Tibial artery (tissue), 4 donors: ENCODE measurements at places on chromosomes 6 and 20.

- no peak for DNase-seq
Measured at GRCh38 chr6:39849764-39850163, 57.6 kb downstream of the DAAM2 start.

DNA sequence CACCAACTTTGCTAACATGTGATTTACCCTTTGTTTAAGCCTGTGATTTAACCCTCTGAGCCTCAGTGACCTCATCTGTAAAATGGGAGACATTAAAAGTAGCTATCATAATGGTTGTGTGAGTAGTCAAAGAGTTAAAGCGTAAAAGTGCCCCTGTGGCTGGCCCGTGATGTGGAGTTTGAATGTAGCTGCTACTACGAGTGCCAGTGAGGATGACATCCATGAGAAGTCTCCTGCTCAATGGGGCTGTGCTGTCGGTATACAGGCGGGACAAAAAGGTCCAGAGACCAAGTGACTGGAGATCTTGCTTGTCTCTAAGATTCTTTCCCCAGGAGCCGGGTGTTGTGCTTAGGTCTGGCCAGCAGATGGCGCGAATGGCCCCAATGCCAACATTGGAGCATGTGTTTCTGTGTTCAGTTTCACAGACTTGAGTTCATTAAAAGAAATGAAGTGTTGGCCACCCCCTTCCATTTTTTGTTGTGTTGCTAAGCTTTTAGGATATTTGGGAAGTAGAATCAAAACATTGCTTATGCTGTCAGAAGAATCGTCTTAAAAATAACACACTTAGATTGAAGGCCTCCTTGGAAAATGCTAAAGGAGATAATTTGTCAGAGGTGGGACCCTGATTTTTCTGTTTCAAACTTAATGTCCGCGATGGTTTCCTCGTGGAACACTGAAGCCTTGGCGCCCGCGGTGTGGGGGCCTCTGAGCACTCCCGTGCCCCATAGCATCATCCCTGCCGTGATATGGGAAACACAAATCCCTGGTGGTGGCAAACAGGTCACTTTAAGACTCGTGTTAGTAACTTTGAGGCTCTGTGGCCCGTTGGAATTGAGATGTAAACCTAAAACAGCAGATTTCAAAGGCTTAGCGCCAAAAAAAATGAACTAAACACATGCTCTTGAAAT is 9.3 kb upstream of the RBM38 start:
- peak; percentile 86 for DNase-seq

GRCh38 chr6:170365593-170365992 is 59.0 kb downstream of the FAM120B start:
- DNase-seq = no peak

GRCh38 chr6:153058909-153059308 is 56.4 kb upstream of the MTRF1L start:
- no peak for DNase-seq

- no peak for DNase-seq
Measured at GRCh38 chr20:39107741-39108140, 145.6 kb downstream of the DHX35 start.

- no peak for DNase-seq
Measured at GRCh38 chr6:77173472-77174074, 289.7 kb downstream of the HTR1B start.

- no peak for DNase-seq
Measured at GRCh38 chr6:38364775-38365174, 275.0 kb downstream of the BTBD9 start.

GRCh38 chr6:129748212-129748900 is 38.4 kb upstream of the ARHGAP18 start:
- no peak for DNase-seq

DNA sequence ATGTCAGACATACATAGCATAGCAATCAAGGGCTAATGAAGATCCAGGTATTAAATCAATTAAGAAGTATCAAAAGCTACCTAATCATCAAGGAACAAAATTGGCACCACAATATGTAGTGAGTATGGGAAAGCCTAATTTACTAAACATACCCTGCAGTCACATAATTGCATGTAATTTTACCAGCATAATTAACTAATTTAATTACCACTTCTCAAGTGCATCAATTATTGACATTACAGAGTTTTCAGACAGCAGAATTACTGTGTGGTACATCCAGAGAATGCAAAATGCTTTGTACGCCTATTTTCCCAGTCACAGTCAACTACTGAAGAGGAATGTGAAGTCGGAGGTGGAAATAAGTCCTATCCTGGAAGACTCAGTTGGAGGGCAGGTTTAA is 279.0 kb upstream of the ID4 start:
- DNase-seq = no peak

DNA sequence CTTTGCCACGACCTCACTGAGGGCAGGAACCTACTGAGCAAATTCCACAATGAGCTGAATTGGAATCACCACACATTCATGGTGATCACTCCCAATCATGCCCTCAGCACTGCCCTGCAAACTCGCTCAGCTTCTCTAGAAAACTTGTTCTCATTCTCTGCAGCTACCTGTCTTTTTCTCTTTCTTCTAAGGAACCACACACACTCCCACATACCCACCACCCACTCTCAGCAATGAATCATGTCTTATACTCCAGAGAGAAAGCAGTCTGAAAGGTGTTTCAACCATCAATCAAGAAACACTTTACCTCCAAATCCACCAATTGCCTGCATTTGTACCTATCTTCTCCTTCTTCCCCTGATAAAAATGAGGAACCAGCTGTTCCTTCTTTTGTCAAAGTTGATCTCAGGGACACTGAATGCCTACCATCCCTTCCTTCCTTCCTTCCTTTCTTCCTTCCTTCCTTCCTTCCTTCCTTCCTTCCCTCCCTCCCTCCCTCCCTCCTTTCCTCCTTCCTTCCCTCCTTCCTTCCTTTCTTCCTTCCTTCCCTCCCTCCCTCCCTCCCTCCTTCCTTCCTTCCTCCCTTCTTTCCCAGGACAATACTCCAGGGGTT is 84.6 kb upstream of the SGK1 start:
- DNase-seq = no peak

DNA sequence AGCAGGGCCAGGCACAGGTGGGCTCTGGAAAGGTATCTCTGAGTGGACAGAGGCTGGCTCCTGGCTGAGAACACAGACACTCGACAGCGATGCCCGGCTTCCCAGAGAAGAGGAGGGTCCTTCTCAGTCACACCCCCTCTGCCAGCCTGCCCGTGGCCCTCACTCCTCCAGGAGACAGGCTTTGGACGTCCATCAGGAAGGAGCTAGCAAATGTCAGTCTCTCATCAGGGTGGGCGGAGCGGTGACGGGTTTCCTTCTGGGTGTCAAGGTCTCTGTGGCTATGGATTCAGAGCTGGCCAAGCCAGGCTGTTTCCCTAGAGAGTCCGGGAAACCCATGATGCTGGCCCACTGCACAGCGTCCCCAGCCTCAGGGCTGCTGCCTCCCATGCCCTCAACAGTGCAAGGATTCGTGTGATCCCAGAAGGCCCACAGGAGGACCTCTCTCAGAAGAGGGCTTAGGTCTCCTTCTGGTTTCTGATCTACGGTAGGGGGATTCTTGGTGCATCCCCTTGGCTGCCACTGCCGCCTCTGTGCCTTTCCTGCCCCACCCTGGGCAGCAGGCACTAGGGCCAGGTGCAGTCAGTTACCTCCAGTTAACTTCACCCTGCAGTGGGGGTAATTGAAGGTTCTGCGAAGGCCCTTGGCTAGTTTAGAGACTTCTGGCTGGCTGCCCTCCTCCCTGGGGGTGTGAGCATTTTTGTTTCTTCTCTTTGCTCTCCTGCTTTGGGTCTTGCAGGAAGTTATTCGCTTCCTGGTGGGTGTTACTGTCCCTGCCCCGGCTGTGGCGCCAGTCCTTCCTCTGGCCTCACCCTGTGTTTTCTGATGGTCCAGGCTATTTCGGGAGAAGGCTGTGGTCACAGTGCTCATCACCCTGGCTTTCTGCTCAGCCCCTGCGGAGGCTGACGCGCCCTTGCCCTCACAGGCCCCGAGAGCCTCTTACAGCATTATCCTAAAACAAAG is 80.2 kb downstream of the CDH4 start:
- DNase-seq = no peak

- DNase-seq = no peak
Measured at GRCh38 chr6:141874930-141875602, 257.7 kb upstream of the GJE1 start.

- DNase-seq = no peak
Measured at GRCh38 chr6:3317741-3318211, 59.0 kb downstream of the PSMG4 start.

GRCh38 chr6:46795816-46796215 is 2.6 kb downstream of the MEP1A start:
- no peak for DNase-seq

GRCh38 chr6:50056242-50056641 is 6.5 kb upstream of the DEFB112 start:
- DNase-seq = no peak

DNA sequence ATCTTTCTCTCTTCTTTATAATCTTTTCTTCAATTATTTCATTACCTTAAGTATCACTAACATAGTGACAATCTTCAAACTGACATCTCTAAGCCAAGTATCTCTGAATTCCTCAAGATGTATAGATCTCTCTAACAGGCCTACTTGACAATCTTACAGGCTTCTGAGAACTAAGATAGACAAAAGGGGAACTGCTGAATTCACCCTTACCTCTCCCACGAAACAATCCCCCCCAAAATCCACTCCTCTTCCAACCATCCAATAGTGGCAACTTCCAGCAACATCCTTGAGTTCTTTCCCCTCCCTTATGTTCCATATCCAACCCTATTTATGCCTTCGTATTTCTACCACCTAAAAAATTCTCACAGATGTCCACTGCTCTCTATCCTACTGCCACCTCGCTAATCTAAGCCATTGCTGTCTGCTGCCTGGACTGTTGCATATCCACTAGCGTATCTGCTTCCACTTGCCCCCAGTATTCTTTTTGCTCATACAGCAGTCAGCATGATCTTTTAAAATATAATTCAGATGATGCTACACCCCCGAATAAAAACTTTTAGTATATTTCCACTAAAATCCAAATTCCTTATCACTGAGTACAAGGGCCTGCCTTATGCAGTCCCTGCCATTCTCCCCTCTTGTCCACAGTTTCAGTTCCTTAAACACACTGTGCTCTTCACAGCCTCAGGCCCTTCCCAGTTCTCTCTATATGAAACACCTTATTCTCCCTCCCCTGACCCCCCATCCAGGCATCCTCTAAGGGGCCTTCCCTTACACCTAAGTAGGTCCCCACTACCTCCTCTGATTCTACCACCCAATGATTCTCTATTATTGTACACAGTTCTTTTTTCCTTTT is 8.0 kb downstream of the REPS1 start:
- no peak for DNase-seq

- no peak for DNase-seq
Measured at GRCh38 chr6:162722633-162723032, 4.9 kb downstream of the PRKN start.

GRCh38 chr20:7703996-7704395 is 236.3 kb downstream of the HAO1 start:
- DNase-seq = no peak

DNA sequence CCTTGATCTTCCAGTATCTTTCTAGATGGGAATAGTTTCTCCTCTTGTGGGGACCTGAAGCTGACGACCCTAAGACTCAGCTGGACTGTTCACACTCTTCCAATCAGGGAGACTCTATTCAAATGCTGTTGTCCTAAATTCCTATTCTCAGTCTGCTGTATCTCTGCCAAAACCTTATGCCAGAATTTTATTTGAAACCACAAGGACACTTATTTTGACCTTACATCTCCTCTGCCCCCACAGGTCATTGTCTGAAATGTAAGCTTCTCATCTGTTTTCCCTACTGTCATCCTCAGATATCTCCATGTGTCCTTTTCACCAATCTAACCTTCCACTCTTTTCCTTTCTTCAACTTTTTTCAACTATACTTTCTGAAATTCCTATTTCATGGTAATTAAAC is 289.5 kb upstream of the SGK1 start:
- no peak for DNase-seq

DNA sequence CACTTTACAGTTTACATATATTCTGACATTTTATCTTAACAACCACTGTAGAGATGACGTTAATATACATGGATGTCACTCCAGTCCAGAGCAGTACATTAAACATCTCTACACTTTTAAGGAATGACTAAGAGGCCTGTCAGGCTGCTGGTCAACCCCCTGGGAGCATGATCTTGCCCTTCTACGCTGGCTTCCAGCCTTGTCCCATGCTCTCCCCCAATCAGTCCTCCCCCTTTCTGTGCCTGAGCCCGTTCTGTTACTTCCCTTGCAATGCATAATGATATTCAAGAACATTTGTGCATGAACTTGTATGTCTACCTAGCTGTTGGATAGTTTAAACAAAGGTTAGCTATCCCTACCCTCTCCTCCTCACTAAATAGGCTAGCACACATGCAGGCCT is 40.5 kb upstream of the PLCB4 start:
- no peak for DNase-seq

DNA sequence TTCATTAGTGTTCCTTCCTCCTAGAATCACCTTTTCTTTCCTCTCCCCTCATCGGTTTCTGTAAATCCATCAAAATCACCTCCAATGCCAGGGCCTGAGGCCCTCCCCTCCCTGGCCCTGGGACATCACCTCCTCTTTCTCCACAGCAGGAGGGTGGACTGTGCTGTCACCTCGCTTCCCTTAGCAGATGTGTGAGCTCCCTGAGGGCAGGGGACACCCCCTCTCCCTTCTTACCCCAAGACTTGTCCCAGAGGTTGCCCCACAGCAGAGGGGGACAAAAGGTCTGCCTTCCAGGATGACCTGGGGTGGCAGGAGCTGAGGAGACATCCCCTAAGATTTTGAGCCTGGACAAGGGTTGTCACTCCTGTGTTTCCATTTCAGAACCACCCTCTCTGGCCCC is 5.9 kb downstream of the ULBP1 start:
- no peak for DNase-seq

DNA sequence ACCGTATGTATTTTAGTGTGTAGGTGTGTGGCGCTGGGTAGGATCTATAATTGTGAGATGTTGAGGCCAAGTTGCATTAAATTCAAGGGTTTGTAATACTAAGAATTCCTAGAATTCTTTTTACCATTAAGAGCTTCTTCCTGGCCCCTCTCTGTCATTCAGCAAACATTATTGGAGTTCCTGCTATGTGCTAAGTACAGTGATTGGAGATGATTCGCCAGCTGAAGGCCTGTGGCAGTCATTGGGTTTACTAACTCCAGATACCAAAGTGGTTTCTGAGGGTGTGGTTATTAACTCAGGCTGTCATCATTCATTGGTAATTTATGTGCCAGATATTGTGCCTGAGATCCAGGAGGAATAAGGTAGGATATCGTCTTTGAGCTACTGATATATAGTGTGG is 167.1 kb downstream of the LAMA2 start:
- DNase-seq = no peak

GRCh38 chr6:52493669-52494068 is 73.5 kb downstream of the EFHC1 start:
- DNase-seq = no peak

- no peak for DNase-seq
Measured at GRCh38 chr20:2618815-2619214, 33.6 kb upstream of the NOP56 start.
